Stimulated activated CD8-positive, alpha-beta memory T cell treated with anti-CD3 and anti-CD28 coated beads, Interleukin-7, amount 100 ng/mL, for 1 hour (primary cell): ENCODE measurements at places on chromosomes 2 and 18.

GRCh38 chr2:55301277-55301676 lies 32.2 kb upstream of the MTIF2 start:
- no peak for DNase-seq

- DNase-seq = no peak
These were observed 153.8 kb downstream of the COL6A3 start for GRCh38 chr2:237260039-237260620.

- DNase-seq = no peak
These were observed 758 bp downstream of the SCLY start for GRCh38 chr2:238061315-238062202.

GRCh38 chr2:108267101-108267500 lies 21.6 kb upstream of the SULT1C2 start:
- no peak for DNase-seq

DNA sequence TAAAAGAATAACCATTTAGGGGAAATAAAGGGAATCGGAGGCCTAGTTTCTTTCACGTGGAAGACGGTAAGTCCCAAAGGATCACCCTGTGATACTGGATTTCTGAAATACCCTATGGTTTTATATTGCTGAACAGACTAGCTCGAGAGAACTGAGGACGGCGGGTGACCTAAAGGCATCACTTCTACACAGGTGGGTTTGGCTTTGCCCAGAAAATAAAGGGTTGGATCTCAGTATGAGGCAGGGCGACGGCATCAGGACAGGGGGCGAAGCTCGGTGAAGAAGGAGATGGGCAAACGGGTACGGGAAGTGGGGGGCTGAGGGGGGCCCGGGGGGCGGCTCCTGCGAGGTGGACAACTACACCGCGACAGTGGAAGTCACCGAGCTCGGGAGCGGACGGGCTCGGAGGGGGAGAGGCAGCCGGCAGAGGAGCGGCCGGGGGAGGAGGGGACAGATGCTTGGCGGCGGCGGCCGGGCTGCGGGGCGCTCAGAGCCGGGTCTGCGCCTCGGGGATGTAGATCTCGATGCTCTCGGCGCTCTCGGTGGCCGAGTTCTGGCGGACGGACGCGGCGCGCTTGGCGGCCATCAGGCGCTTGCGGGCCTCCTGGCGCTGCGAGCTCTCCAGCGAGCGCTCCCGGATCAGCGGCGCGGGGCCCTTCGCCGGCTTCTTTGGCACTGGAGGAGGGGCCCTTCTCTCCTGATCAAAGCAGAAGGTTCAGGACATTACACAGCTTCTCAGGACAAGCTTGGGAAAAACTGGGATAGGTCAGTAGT lies 48.9 kb downstream of the TGIF1 start:
- no peak for DNase-seq

DNA sequence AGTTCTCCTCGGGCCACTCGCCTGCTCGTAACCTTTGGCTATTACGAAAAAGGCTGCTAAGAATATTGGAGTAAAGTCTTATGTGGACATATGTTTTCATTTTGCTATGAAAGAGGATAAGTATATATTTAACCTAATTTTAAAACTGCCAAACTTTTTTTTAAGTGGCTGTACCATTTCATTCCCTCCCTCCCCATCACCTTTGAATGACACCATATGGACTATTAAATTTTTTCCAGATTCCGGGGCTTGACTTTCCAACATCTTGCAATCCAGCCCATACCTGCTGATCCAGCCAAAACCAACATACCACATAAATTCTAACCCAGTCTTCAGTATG lies 31.5 kb downstream of the REEP1 start:
- DNase-seq = no peak

DNA sequence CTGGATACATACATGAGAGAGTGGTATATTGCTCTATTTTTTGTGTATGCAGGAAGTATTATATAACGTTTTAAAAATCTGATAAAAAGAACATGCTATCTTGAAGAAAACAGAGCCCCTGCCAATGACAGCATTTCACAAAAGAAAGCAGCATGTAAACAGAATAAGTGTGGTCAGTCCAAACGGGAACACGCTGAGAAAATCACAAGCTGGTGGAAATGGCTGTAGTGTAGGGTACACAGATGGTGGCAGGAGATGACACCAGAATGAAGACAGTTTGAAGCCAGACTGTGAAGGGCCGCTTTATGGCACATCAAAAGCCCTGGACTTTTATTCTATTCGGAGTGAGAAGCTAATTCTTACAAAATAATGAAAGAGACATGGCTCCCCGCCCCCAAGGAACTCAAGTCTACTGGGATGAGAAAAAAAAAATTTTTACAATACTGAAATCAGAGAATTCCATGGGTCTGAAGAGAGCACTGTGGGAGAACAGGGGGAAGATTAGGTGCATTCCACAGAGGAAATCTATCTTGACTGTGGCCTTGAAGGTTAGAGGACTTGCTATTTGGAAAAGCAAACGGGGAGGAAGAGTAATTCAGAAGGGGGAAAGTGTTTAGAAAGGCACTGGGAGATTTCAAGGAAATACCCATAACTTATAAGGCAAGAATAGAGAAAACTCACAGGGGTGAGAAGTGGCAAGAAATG lies 217.7 kb upstream of the SMAD7 start:
- DNase-seq = no peak

DNA sequence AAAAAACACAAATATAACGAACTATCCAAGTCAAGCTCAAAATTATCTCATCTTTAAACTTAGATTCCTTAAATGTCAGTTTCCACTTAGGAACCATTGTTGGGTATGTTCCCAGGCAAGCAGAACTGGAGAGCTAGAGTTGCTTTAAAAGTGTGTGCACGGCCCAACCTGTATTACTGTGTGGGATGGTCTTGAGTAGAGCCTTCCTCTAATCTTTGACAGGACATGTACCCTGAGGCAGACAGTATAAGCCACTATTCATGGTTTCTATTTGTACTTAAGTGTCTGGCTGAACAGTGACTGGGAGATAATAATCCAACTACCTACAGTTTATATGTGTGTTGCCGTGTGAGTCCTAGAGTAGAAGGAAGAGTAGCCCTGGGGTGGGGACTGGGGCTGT lies 239.7 kb downstream of the GPD2 start:
- no peak for DNase-seq

DNA sequence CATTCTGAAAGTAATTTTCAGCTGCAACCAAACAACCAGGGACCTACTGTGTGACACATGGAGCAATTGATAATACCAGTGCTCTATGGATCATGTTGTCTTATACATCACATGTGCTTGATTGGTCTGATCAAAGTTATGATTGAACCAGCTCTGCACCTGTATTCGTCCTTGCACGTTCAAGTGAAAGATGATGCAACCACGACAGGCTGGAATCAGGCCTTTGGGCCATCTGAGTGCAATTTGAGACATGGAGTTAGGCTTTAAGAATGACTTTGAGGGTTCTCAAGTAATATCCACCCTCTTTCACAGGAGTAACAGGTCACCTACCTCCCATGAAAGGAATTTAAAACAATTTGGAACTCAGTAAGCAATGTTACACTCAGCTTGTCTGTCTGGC lies 165.2 kb downstream of the SLC8A1 start:
- no peak for DNase-seq

GRCh38 chr2:52571380-52572347 lies 1195.9 kb upstream of the CHAC2 start:
- DNase-seq = no peak

DNA sequence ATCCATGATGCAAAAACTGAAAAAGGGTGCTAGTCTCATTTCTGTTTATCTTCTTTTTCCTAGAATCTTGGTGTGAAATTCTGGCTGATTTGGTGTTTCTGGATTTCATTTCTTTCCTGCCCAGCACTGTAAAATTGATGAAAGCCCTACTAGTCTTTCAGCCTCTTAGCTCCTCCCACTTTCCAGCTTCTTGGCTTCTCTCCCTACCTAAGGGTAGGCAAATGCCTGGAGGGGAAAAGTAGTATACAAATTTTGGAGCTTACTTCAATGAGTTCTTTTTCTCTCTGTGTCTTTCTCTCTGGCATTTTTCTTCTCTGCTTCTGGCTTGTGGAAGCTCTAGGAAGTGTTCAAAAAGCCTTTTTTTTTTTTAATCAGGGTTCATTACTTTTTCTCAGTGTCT lies 160.5 kb downstream of the XIRP2 start:
- DNase-seq = no peak

DNA sequence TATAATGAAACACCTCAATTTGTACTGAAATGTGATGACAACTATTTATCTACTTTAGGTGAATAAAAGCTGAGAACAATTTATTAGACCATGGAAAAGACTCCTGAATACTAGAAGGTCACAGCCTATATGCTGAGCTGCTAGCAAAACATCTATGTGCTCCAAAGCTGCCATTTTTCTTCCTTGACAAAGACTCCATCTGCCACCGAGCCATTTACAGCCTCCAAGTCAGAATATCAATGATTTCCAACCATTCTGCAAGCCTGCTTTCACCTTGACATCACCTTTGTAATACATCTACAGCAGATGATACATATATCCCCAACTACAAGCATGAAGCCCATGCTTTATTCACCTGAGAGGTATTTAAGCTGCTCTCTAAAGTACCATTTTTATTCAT lies 84.9 kb downstream of the BAZ2B start:
- no peak for DNase-seq

GRCh38 chr2:7096726-7097352 lies 179.6 kb downstream of the RNF144A start:
- no peak for DNase-seq

DNA sequence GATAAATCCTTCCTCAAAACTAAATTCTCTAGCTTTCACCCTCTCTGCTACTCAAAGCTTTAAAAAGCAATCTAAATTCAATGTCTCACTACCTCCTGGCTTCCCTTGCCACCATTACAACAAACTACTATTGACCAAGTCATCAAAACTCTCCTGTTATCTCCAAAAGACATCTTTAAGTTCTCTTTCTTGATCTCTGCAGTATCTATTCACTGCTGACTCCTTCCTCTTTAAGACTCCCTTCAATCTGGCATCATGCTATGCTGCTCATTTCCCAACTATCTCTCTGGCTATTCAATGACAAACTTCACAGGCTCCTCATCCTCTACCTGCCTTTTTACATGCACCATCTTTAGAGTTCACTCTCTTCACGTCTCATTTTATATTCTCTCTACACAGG lies 5.9 kb downstream of the PPP3R1 start:
- no peak for DNase-seq

- no peak for DNase-seq
These were observed 9.0 kb upstream of the AFTPH start for GRCh38 chr2:64515086-64515485.

- DNase-seq = no peak
These were observed 18.0 kb downstream of the NMUR1 start for GRCh38 chr2:231512222-231512621.

- DNase-seq = no peak
These were observed 64.1 kb downstream of the MRPS9 start for GRCh38 chr2:105102001-105102400.

- DNase-seq = no peak
These were observed 24.9 kb downstream of the ACAA2 start for GRCh38 chr18:49788327-49788898.

- no peak for DNase-seq
These were observed 68.7 kb downstream of the TSPYL6 start for GRCh38 chr2:54187331-54187730.

- DNase-seq = no peak
These were observed 18.7 kb downstream of the CLK1 start for GRCh38 chr2:200845669-200846325.

DNA sequence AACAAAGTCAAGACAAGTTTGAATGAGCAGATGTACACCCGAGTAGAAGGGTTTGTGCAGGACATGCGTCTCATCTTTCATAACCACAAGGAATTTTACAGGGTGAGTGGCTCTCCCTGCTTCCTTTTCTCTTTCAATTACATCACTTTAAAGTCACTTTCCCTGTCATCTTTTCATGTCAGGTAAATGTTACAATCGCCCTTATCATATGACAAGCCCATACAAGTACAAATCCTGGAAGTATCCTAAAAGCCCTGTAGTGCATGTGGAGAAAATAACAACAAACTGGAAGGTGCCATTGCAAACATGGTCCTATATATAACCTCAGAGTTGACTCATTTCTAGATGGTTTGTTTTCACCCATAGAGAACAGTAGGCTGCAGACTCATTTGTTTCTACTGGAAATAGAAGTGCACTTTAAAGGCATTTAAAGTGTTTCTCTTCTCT lies 126.0 kb downstream of the SP100 start:
- no peak for DNase-seq

GRCh38 chr2:144671695-144672455 lies 152.0 kb upstream of the ZEB2 start:
- DNase-seq = no peak

- DNase-seq = no peak
These were observed 845.3 kb upstream of the GCFC2 start for GRCh38 chr2:76556018-76556417.

DNA sequence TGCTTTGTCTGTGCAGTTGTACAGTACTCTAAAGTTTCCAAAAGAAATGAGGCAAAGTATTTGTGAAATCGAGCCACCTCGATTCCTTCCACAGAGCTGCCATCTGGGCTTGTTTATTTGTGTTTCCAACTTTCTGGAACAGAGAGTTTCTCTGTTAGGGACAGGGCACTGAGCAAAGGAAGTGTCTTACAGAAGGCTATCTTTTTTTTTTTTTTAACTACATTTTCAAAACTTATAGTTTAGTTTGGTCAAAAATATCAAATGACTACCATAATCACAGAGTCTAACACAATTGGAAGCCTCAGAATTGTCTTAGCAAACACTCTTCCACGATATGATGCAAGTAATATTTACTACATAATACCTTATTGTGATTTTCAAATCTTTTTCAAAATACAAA lies 796 bp downstream of the RFTN2 start:
- no peak for DNase-seq

GRCh38 chr2:130393318-130393910 lies 37.6 kb downstream of the PTPN18 start:
- no peak for DNase-seq

DNA sequence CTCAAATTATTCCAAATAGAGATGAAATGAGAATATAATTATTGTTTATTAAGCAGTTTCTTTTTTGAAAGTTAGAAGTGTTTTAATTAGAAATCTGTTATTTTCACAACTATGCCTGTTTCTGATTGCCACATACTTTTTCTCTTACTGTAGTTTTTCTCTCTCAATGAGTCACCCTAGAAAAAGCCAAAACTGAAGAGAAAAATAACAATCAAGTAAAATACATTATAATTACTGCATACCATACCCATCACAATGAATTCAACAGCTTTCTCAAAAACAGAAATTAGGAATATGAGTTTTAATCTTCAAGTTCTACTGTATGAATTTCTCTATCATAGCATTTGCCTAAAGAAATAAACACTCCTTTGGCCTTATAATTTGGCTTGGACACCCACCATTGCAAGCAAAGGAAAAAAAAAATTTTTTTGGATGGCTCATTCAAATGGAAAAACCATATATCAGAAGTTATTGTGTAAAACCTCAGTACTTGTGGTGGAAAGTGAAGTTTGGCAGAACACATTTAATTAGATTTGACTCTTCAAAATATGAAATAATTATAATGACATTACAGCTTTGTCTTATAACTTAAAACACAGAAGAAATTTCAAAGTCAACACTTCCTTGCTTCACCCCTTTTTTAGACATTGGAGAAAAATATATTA lies 138.5 kb downstream of the DYM start:
- DNase-seq = no peak

GRCh38 chr2:165601928-165602521 lies 132.5 kb downstream of the CSRNP3 start:
- no peak for DNase-seq

- DNase-seq = no peak
These were observed 135.7 kb downstream of the MAIP1 start for GRCh38 chr2:200091126-200091525.
